ENCODE measurements at places on chromosomes 2 and 18. TPM values are rescaled to one million over a fixed set of nuclear protein-coding genes. Genes with fewer than 3 reads are reported as not detected.

DNA sequence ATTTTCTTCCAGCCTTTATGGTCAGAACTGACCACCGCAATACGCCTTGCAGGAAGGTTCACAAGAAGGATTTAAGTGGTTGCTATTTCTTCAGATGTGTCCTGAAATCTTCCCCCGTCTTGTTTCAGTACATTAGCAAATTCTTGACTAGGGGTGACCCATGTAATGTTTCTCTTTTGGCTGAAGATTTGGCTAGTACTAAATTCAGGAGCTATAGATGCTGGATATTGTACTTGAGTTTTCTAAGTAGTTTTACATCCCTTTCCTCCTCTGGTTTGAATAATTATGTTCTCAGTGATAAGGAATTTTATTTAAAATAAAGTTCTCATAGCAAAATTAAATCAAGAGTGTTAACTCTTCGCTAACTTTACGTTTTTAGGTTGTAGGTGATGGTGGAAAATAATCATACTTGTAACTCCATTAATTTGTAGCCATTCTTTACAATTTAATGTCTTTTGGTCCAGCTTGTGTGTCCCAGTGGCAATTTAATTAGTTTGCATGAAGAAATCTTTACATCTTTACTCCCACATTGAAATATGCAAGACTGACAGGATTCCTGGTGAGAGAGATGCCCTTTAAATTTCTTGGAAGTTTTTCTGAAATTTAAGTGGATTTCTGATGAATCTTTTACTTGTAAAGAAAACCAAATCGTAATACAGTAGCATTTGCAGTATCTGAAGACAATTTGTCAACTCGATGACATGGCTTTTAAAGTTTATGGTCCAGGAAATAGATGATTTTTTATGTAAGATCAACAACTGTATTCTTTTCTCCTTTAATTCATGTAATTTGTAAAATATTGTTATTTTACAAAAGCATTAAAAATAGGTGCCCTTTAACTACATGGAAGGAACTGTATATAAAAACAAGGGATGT, 2.8 kb downstream of the PHLPP1 start:
- DNase-seq, result peak; percentile 12

Gene CPLX4
- 2.4 TPM for total RNA-seq

- DNase-seq, result no peak
These were observed 28.4 kb downstream of the OTX1 start for GRCh38 chr2:63078852-63079606.

DNA sequence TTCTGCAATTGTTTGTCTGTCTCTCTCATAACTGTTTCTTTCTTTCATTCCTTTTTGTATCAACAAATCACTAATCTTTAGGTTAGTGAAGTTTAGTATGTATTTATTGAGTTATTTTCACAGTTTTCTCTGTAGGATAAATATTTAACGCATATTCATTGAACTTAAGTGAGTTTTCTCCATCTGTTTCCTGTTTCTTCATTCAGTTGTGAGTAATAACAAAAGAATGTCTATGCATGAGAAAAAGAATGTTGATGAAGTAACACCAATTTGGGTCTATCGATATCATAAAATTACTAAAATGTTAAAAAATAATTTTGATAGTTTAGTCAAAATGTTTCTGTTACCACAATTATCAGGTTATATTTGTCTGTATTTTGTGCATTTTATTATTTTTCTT, 948.0 kb downstream of the DSC3 start:
- no peak for DNase-seq

Gene ZNF519
- 16.9 TPM for total RNA-seq

Gene KLHL30
- total RNA-seq, result 5.1 TPM

GRCh38 chr2:16079637-16080036, 139.3 kb downstream of the MYCN start:
- DNase-seq, result no peak

Gene ARMC9
- 25.8 TPM for total RNA-seq

DNA sequence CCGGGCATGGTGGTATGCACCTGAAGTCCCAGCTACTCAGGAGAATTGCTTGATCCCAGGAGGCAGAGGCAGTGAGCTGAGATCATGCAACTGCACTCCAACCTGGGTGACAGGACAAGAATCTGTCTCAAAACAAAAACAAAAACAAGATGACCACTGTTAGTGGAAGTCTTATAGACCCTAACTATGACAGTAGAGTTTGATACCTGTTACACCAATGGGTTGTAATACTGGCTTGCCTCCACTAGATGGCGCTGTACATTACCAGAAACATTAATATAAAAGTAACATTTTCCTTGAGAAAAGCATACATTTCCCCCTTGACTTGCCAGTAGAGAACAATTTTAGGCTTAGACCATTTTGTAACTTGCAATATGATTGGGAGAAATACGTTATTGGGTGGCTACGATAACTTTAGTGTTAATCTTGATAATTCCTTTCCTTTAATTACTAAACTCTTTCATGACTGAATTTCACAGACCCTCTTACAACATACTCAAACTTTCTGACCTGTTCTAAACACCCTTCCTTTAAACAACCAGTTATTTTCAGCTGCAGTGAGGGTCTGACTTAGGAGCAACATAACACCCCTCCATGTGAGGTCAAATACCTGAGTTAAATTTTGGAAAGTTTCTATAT, 19.5 kb downstream of the SLC25A52 start:
- DNase-seq, result no peak

GRCh38 chr2:212794471-212794870, 255.9 kb upstream of the ERBB4 start:
- no peak for DNase-seq

- DNase-seq, result no peak
These were observed 42.7 kb upstream of the CDH19 start for GRCh38 chr18:66646609-66647008.

Gene CAPN14
- 0.96 TPM for total RNA-seq

DNA sequence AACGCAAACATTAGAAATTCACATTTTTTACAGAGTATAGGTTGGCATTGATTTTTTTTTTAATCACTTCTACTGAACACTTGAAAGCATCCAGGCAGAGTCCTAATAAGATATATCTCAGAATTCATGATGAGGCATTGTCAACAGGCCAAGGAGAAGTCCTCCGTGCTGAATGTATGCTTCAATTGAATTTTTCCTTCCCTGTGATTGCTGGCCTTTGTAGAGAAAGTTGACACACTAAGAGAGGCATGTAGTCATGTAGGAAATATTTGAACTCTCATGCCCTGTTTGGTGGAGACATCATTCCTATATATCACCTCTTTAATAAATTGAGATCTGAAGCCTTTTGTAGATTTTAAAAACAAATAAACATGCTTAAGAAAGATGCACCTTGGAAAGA, 844.9 kb downstream of the CPS1 start:
- no peak for DNase-seq

GRCh38 chr18:25229081-25229480, 122.9 kb downstream of the ZNF521 start:
- peak; percentile 84 for DNase-seq

Gene STAT4
- total RNA-seq, result 3.9 TPM

Gene MRPL19
- total RNA-seq, result 43.8 TPM

GRCh38 chr18:74796841-74797576, 199.3 kb downstream of the ZNF407 start:
- DNase-seq, result peak; percentile 70

GRCh38 chr2:73593680-73594079, 48.5 kb downstream of the NAT8 start:
- DNase-seq, result no peak

GRCh38 chr2:26710743-26711456, 18.4 kb downstream of the KCNK3 start:
- DNase-seq, result no peak

DNA sequence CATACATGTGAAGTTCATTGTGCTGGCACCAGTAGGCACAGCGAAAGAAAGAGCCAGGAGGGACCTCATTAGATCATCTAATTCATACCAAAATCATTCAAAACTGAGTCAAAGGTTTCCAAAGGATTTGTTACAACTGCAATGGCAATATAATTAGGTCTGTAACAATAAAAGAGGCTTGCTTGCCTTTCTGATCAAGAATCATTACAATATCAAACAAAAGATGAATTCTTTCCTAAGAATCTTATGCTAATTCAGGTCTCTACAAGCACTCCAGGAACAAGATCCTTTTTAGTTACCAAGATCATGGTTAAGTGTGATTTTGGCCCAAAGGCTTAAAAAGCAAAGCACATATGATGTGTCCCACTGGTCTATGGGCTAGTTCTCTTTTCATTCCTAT, 41.9 kb upstream of the ITPRID2 start:
- no peak for DNase-seq

- no peak for DNase-seq
These were observed 793.5 kb downstream of the METTL4 start for GRCh38 chr18:1777843-1778242.

Gene IL1RN
- 1.2 TPM for total RNA-seq

- peak; percentile 76 for DNase-seq
These were observed 121.6 kb downstream of the SPP2 start for GRCh38 chr2:234172066-234172465.

- peak; percentile 58 for DNase-seq
These were observed 1.5 kb downstream of the GPC1 start for GRCh38 chr2:240436683-240437550.

Data from umbilical cord (tissue), 2 donors.